ENCODE measurements at places on chromosomes 7 and 10.

GRCh38 chr10:79266543-79267312 lies 80.5 kb upstream of the PPIF start:
- peak; percentile 89 for DNase-seq

- DNase-seq = no peak
Measured at GRCh38 chr7:48209004-48209600, 37.8 kb downstream of the ABCA13 start.

DNA sequence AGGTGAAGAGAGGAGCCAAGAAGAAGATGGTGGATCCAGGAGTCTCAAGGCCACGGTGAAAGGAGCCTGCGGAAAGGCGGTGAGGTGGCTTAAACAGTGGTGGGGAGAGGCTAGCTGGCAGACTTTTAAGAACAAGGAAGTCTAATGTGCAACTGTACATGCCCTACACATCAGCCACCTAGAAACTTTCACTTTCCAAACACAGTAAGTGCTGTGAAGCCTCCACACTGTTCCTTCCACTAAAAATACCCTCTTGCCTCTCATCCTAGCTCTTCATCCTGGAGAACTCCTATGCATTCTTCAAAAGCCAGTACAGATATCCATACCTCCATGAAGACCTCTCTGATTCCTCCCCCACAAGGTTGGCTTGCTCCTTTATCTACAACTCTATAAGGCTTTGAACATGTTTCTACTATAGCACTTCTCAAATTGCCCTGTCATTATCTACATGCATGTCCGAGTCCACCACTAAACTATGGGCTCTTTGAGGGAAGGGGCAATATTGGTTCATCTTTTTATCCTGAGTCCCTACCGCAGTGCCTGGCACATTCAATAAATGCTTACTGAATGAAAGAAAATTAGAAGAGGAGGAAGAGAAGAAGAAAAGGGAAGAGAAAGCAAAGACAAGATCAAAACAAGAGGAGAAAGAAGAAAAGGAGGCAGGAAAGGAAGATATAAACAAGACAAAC lies 54.2 kb downstream of the DNAJC12 start:
- DNase-seq = no peak

DNA sequence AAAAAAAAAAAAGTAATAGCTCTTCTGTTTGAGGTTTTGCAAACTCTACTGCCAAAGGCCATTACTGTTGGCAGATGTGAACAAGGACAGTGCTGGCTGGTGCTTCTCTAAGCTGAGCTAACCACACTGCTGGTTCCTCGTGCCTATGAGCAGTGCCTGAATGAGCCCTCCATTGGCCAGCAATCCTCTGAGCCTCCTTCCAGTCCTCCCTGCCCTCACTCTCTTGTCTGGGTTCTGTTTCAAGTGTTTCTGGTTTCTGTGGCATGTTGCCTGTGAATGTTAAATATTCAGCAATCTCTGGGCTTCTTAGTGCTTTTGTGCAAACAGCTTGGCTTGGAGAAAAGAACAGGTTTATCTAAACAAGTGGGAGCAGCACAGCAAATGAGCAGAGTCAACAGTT lies 161.3 kb upstream of the AUTS2 start:
- peak; percentile 55 for DNase-seq

DNA sequence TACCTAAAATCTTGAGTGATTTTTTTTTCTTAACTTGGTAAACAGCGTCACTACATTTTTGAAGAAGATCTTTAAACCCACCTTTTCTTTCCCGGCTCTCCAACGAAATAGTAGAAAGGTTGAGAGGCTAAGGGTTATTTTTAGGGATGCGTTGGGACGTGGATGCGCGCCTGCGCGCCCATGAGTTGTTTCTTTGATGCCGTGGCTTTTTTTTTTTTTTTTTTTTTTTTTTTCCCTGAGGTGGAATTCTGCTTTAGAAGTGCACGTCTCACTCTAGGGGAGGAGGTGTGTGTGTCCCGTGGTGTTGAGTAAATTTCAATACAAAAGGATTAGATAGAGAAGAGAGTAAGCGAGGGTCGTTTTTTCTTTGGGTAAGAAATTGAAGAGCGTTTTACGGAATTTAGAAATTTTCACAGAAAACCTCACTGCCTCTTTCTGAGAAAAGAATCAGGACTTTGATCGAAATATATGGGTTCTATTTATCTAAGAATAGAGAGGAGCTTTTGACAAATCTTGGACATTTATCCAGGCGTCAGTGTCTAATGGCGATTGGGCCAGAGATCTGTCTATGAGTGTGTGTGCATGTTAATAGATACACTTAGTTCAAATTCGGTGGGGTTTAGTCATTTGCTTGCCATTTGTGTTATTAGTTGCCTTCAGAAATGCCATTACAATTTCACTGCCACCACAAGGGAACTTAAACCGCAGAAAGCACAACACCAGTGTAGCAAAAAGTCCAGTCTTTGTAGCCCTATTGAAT lies 1.2 kb upstream of the SP8 start:
- no peak for DNase-seq

DNA sequence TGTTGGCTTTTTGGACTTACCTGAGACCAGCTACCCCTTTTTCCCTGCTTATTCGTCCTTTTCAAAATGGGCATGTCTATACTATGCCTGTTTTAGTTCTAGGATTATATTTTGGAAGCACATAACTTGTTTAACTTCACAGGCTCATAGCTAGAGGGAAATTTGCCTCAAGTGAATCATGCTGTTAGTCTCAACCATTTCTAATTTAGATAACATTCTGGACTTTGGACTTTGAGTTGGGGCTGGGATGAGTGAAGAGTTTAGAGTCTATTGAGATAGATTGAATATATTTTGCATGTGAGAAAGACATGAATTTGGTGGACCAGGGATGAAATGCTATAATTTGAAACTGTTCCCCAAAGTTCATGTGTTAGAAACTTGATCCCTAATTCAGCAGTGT lies 554.6 kb upstream of the C7orf33 start:
- no peak for DNase-seq

- no peak for DNase-seq
Measured at GRCh38 chr7:22219739-22220493, 137.0 kb downstream of the RAPGEF5 start.

- no peak for DNase-seq
Measured at GRCh38 chr7:123209786-123210185, 10.0 kb upstream of the SLC13A1 start.

- peak; percentile 81 for DNase-seq
Measured at GRCh38 chr10:102450374-102451104, 804 bp downstream of the C10orf95 start.

GRCh38 chr7:120400806-120401455 lies 128.0 kb downstream of the KCND2 start:
- no peak for DNase-seq

DNA sequence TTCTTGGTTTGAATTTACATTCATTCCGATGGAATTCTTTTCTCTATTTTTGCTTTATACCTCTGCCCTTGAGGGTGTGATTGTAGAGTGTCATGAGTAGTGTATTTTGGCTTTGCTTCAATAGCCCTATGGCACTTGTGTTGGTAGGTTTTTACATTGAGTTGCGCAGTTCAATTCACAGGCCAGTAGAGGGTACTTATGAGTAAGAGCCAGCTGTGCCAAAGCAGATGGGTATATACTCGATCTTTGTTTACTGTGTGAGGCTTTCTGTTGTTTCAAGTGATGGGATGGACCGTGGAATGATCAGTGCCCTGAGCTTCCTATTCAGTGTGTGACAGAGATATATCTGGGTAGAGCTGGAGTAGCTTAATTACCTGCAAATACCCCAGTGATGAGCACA lies 4.3 kb upstream of the AKR1C3 start:
- DNase-seq = peak; percentile 40

DNA sequence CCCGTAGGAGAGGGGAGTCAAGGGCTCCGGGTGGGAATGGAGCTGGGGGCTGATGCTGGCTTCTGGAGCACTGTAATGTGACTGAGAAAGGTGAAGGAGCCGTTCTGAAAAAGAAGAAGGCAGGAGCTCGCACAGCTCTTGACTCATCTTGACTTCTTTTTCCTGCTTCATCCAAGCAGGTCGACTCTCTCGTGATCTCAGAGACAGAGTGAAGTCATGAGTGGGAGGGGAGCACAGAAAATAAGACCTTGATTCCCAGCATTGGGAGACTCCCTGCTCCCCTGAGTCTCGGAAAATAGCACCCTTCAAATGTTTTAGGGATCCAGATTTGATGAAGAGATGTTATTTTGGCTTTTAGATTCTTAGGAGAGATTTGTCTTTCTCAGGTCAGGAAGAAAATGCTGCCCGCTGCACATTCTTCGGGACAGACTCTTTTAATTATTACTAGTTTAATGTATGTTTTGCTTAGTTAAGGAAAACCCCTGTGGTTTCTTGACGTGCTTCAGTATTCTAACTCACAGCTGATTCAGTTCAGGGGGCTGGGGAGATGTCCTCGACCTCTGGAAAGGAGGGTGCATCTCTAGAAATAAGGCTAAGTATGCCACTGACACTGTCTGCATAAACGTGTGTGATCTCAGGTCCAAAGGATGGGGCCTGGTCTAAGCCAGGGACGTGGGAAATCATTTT lies 34.1 kb downstream of the EGFR start:
- no peak for DNase-seq
